ENCODE measurements at places on chromosomes 4 and X. TPM values are rescaled to one million over a fixed set of nuclear protein-coding genes. Genes with fewer than 3 reads are reported as not detected.

Gene USP51
- 2.0 TPM for total RNA-seq

GRCh38 chrX:94914235-94914634, 1240.2 kb downstream of the FAM133A start:
- DNase-seq: no peak

GRCh38 chr4:140172960-140173359, 19.0 kb upstream of the MAML3 start:
- no peak for DNase-seq

DNA sequence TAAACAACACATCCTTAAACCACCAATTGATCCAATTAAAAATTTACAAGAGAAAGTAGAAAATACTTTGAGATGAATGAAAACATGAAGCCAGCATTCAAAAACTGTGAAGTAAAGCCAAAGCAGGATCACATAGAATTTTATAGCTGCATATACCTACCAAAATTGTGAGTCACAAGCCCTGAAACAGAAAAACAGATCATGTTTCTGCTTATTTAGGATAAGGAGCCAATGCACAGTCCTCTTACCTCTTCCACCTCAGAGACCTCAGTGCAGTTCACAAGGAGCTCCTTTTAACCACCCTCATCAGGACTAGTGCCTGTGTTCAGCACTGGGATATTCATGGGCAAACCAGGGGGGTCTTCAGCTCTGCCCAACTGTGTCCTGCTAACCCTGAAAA, 386.7 kb downstream of the TECRL start:
- no peak for DNase-seq

GRCh38 chr4:88043586-88044340, 36.3 kb downstream of the PKD2 start:
- no peak for DNase-seq

- DNase-seq: no peak
These were observed 10.6 kb upstream of the HMX1 start for GRCh38 chr4:8882239-8882638.

- DNase-seq: no peak
These were observed 63.4 kb upstream of the MAB21L2 start for GRCh38 chr4:150518559-150518958.

DNA sequence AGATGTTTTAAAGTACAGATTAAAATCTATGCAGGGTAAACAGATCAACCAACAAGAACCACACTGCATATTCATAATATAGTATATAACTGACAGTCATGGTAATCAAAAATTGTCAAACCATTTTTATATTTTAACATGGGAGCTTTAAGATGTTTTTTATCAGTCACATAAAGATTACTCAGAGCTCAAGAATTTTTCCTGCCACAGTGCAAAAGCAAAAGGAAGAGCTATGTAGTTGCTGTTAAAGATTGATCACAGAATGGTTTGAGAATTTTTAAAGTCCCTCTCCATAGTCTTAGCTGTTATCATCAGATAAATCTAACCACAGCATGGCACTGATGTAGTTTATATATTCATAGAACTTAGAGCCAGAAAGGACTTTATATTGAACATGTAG, 8.5 kb downstream of the RAB9B start:
- DNase-seq: no peak

Data from activated naive CD8-positive, alpha-beta T cell treated with anti-CD3 and anti-CD28 coated beads for 36 hours (primary cell).